HCT116 (cell line): ENCODE measurements at places on chromosomes 7 and 10. TPM values are rescaled to one million over a fixed set of nuclear protein-coding genes. Genes with fewer than 3 reads are reported as not detected.

GRCh38 chr10:83816942-83817341 lies 322.4 kb upstream of the GHITM start:
- no peak overlapping the region for H3K4me3 ChIP-seq
- no peaks in the 10 kb centered on the region for H3K27me3 ChIP-seq
- no peaks in the 10 kb centered on the region for H3K36me3 ChIP-seq
- no peak overlapping the region for H3K27ac ChIP-seq

The YAE1 gene
- total RNA-seq, result 16.9 TPM

GRCh38 chr7:82566752-82567151 lies 123.2 kb upstream of the CACNA2D1 start:
- H3K36me3 ChIP-seq, result no peaks in the 10 kb centered on the region
- no peak overlapping the region for H3K4me3 ChIP-seq
- no peaks in the 10 kb centered on the region for H3K27me3 ChIP-seq
- no peak overlapping the region for H3K27ac ChIP-seq
- DNase-seq, result no peak

The STRIP2 gene
- total RNA-seq, result 10.8 TPM

DNA sequence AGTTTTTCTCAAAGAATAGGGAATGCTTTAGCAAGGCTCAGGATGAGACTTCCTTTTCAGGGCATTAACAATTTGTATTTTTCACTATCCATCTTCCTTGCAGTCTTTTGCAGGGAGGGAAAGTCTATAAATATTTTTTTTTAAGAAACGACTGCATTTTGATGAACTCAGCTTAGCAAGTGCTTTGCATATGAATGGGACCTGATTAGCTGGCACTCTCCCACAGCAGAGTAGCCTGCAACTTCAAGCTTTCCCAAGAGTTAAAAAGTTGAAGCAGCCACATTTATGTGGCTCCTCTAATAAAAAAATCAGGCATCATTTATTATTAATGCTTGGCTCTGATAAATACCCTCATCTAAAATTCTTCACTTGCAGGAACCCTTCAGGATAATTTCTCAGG lies 134.0 kb downstream of the GRID1 start:
- H3K4me1 ChIP-seq, result peaks cover 7% of the 10 kb centered on the region; the same call in 1 of the 2 replicates
- H3K36me3 ChIP-seq, result no peaks in the 10 kb centered on the region
- H3K27me3 ChIP-seq, result no peaks in the 10 kb centered on the region
- DNase-seq, result no peak
- H3K4me3 ChIP-seq, result no peak overlapping the region

The MPP7 gene
- 64.5 TPM for total RNA-seq

GRCh38 chr7:158758586-158759244 lies 54.1 kb upstream of the NCAPG2 start:
- H3K4me3 ChIP-seq, result no peak overlapping the region
- H3K27me3 ChIP-seq, result no peaks in the 10 kb centered on the region
- H3K27ac ChIP-seq, result no peak overlapping the region
- H3K36me3 ChIP-seq, result peaks cover 38% of the 10 kb centered on the region; the same call in 1 of the 2 replicates
- H3K4me1 ChIP-seq, result no peaks in the 10 kb centered on the region

GRCh38 chr7:104795616-104796398 lies 218.2 kb upstream of the KMT2E start:
- no peak overlapping the region for H3K4me3 ChIP-seq
- no peaks in the 10 kb centered on the region for H3K4me1 ChIP-seq
- no peak overlapping the region for H3K27ac ChIP-seq
- peaks cover 82% of the 10 kb centered on the region for H3K27me3 ChIP-seq
- DNase-seq, result no peak

DNA sequence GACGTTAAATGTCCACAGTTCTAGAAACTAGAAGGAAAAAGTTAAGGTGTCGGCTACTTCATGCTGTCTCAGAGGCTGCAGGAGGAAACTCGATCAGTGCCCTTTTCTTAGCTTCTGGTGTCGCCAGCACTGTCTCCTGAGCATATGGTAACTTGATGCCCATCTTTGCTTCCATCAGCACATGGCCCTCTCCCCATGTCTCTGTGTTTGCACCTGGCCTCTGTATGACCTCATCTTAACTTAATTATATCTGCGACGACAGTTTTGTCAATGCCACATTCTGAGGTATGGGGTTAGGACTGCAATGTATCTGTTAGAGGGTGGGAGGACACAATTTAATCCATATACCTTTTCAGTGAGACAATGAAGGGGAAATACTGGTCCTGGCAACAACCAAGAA lies 449.9 kb downstream of the POM121L12 start:
- H3K4me1 ChIP-seq, result no peaks in the 10 kb centered on the region
- no peak for DNase-seq
- H3K27ac ChIP-seq, result no peak overlapping the region
- no peak overlapping the region for H3K4me3 ChIP-seq

The CYP3A4 gene
- total RNA-seq, result 0.25 TPM

GRCh38 chr10:47198221-47198620 lies 101.8 kb upstream of the GDF10 start:
- no peaks in the 10 kb centered on the region for H3K27me3 ChIP-seq
- no peak overlapping the region for H3K4me3 ChIP-seq
- DNase-seq, result no peak
- H3K36me3 ChIP-seq, result no peaks in the 10 kb centered on the region
- no peak overlapping the region for H3K27ac ChIP-seq

DNA sequence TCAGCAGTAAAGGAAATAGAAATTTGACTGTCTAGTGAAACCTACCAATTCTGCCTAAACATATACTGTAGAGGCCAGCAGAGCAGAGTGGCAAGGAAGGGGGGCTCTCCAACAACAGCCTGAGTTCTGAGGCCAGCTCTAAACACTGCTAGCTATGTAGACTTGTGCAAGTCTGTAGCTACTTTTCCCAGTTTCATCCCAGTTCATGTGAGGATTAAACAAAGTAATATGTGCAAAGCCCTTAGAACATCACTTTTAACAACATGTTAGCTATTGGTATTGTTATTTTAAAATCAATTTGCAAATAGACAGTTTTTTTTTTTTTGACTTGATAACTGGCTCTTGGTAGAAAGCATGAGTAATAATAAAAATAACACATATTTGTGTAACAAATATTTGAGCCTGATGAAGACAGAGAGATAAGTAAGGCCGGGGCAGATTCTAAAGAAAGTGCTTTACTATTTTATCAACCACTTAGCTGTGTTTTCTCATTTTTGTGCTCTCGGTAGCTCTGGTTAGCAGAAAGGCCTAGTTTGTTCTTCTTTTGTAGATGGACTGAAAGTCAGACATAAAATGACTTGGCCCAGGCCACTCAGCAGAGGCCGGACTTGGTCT lies 9.3 kb downstream of the CHST12 start:
- no peaks in the 10 kb centered on the region for H3K4me1 ChIP-seq
- H3K27ac ChIP-seq, result no peak overlapping the region
- no peak overlapping the region for H3K4me3 ChIP-seq

The ADRA2A gene
- 0.15 TPM for total RNA-seq

DNA sequence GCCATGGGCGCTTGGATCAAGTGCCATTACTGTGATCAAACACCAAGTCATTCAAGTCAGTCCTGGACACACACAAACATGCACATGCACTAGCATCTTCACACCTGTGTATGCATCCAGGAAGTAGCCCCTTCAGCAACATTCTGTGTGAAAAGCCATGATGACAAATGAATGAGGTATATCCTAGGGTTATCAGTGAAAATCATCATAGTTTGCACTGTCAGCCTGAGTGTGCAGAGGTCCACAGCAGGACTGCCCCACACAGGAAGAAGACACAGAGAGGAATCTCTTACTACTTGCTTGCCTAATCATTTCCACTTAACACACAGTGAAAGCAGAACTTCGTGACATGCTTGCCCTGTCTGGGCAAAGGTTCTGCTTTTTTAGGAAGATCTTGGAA lies 184.0 kb upstream of the ADO start:
- no peak for DNase-seq
- no peaks in the 10 kb centered on the region for H3K36me3 ChIP-seq
- H3K27me3 ChIP-seq, result no peaks in the 10 kb centered on the region
- no peak overlapping the region for H3K27ac ChIP-seq

The AGR2 gene
- total RNA-seq, result 0.93 TPM

- H3K4me3 ChIP-seq, result no peak overlapping the region
- H3K4me1 ChIP-seq, result no peaks in the 10 kb centered on the region
- H3K27ac ChIP-seq, result no peak overlapping the region
- peaks cover 20% of the 10 kb centered on the region; the same call in 1 of the 2 replicates for H3K27me3 ChIP-seq
- no peaks in the 10 kb centered on the region for H3K36me3 ChIP-seq
Measured at GRCh38 chr10:115209133-115209532, 116.0 kb downstream of the ATRNL1 start.

GRCh38 chr7:102253066-102253972 lies 33.3 kb upstream of the SH2B2 start:
- H3K27me3 ChIP-seq, result no peaks in the 10 kb centered on the region
- H3K4me1 ChIP-seq, result no peaks in the 10 kb centered on the region
- H3K4me3 ChIP-seq, result no peak overlapping the region
- H3K36me3 ChIP-seq, result peaks cover 3% of the 10 kb centered on the region; the same call in 1 of the 2 replicates
- no peak for DNase-seq

The ESYT2 gene
- 68.2 TPM for total RNA-seq

GRCh38 chr7:11775401-11775800 lies 56.6 kb downstream of the THSD7A start:
- no peak for DNase-seq
- no peaks in the 10 kb centered on the region for H3K27me3 ChIP-seq
- H3K4me3 ChIP-seq, result no peak overlapping the region
- no peaks in the 10 kb centered on the region for H3K4me1 ChIP-seq
- H3K27ac ChIP-seq, result no peak overlapping the region
- no peaks in the 10 kb centered on the region for H3K36me3 ChIP-seq

DNA sequence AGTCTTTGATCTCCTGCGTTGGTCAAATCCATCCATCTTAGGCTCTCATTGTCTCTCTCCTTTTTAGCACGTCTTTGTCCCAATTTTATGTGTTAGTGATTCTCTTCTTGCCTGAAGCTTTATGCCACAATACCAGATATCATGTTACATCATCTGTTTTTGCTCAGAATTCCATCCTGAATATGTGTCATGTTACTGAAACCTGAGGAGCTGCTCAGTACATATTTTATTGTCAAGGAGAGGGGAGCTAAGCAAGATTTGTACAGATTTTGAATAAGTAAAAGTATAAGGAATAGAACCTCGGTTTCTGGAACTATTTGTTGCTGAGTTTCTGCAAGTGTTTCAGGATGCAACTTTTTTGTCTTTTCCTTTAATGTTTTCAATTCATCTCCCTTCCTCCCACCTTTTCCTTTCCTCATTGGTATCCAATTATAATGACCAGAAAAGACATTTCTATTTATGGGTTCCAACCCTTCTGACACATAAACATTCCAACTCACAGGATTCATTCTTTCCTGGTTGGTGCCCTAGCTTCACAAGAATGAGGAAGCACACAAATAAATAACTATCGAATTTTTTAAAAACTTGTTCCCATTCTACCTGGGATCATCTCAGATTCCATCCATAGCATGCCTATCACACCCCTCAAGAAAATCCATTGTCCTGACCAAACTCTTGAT lies 291.8 kb downstream of the CRPPA start:
- H3K4me1 ChIP-seq, result peaks cover 22% of the 10 kb centered on the region
- H3K4me3 ChIP-seq, result peak overlapping the region; percentile 19; the same call in 1 of the 2 replicates
- H3K36me3 ChIP-seq, result no peaks in the 10 kb centered on the region
- no peaks in the 10 kb centered on the region for H3K27me3 ChIP-seq

The ABCA13 gene
- total RNA-seq, result not detected

- H3K4me1 ChIP-seq, result 0 out of 2 replicates have a peak, but pooled peaks cover 2% of the 10 kb centered on the region
- no peaks in the 10 kb centered on the region for H3K27me3 ChIP-seq
Measured at GRCh38 chr7:23246555-23246954, at the start of gene GPNMB. GPNMB (plus strand) TSS chr7:23246775; CDS start chr7:23246858, 83 bp downstream.

DNA sequence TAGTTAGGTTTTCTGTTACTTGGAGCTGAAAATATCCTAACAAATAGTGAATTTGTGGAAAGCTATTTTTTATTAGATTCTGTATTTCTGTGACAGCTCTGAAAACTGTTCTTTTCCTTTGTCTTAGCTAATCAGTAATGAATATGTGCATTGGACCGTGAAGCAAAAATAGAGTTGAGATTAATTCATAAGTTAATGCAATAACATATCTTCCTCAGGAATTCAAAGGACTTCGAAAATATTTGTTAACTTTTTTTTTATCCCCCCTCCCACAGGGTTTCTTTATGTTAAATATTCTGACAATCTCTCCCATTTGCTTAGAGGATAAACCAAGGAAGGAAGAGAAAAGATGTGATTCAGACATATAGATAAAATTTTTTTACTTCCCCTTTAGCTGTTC lies 101.4 kb downstream of the PODXL start:
- H3K27me3 ChIP-seq, result no peaks in the 10 kb centered on the region
- no peak overlapping the region for H3K27ac ChIP-seq
- no peaks in the 10 kb centered on the region; the same call in 1 of the 2 replicates for H3K36me3 ChIP-seq
- no peak overlapping the region for H3K4me3 ChIP-seq

GRCh38 chr10:133452453-133452852 lies 1.3 kb upstream of the SCART1 start:
- H3K27ac ChIP-seq, result no peak overlapping the region
- no peak overlapping the region for H3K4me3 ChIP-seq
- no peaks in the 10 kb centered on the region for H3K27me3 ChIP-seq
- no peaks in the 10 kb centered on the region for H3K4me1 ChIP-seq
- H3K36me3 ChIP-seq, result no peaks in the 10 kb centered on the region

- no peaks in the 10 kb centered on the region for H3K4me1 ChIP-seq
- H3K36me3 ChIP-seq, result peaks cover 25% of the 10 kb centered on the region
- no peaks in the 10 kb centered on the region for H3K27me3 ChIP-seq
- no peak overlapping the region for H3K4me3 ChIP-seq
Measured at GRCh38 chr10:121961456-121961855, 13.6 kb downstream of the NSMCE4A start.

- no peaks in the 10 kb centered on the region for H3K4me1 ChIP-seq
- H3K27ac ChIP-seq, result no peak overlapping the region
- no peak for DNase-seq
- H3K27me3 ChIP-seq, result no peaks in the 10 kb centered on the region
- H3K36me3 ChIP-seq, result no peaks in the 10 kb centered on the region
Measured at GRCh38 chr10:507908-508444, 181.5 kb downstream of the DIP2C start.

DNA sequence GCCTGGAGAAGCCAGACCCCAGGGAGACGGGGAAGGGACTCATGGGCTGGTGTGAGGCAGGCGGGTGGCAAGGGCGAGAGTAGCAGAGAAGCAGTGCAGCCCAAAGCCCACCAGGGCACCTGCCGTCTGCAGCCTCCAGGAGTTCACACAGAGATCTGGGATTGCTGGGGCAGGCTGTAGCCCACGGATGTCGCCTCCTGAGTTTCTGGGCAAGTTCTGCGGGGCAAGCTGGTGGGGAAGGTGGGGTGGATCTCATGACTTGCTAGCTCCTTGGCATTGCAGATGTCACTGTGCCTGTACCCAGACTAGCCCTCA lies 6.0 kb downstream of the ADCK2 start:
- no peak overlapping the region for H3K27ac ChIP-seq
- peaks cover 3% of the 10 kb centered on the region for H3K4me1 ChIP-seq
- no peak for DNase-seq
- peaks cover 4% of the 10 kb centered on the region; the same call in 1 of the 2 replicates for H3K36me3 ChIP-seq
- no peak overlapping the region for H3K4me3 ChIP-seq

GRCh38 chr7:92569137-92569536 lies 21.1 kb downstream of the FAM133B start:
- H3K27ac ChIP-seq, result no peak overlapping the region
- no peaks in the 10 kb centered on the region for H3K27me3 ChIP-seq
- no peak for DNase-seq
- H3K4me1 ChIP-seq, result no peaks in the 10 kb centered on the region
- H3K4me3 ChIP-seq, result no peak overlapping the region
